NCI-H510A (cell line): ENCODE measurements at places on chromosomes 7 and 10.

DNA sequence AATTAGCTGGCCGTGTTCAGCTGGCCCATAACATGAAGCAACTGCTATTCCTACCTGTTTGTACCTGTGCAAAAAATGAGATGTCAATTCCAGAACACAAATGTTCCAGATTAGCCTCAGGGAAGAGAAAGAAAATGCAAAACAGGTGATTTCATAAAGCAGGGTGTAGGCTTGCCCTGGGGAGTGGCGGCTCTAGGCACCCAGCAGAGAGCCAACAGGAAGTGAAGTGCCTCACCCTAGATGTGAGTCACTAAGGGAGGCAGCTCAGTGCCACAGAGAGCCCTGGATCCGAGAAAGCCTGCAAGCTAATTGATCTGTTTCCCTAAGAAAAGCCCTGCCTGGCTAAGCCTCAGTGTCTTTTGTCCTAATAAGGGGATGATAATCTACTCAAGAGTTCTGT, 240.0 kb downstream of the ARHGAP21 start:
- no peak for DNase-seq

DNA sequence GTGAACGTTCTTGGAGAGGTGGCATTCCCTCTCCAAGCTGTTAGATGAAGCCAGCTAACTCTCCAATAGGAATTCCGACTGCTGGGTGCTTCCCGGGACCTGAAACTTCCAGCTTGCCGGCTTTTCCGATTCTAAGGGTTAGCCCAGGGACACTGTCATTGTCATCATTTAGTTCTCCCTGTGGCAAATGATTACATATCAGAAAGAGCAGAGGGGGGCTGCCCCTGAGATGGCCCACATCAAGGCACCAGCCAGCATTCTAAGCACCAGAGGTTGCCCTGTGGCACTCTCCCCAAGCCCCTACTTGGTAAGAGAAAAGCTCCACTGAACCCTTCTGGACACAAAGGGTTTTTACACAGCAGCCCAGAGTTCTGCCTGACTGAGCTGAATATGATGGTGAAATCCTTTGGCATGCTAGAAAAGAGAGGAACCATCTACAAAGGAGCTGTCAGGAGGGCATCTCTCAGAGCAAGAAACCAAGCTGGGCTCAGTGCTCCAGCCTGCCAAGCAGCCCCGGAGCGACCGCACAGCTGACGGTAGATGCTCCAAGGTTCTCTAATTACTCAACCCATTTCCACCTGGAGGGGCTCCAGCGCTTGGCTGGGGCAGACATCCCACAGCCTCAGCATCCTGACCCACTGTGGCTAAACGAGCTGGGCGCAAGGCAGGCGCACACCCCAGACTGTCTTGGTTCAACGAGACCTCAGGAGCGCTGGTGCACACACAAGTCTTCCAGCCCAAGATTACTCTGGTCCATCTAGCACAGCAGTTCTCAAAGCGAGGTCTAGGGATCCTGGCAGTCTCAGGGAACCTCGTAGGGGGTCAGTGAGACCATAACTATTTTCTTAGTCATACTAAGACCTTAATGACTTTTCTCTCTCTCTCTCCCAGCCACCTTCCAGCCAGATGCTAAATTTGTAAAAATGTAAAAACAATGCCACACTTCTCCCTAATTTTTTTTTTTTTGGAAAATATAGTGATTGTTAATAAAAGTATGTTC, 160.5 kb downstream of the GFRA1 start:
- no peak for DNase-seq

DNA sequence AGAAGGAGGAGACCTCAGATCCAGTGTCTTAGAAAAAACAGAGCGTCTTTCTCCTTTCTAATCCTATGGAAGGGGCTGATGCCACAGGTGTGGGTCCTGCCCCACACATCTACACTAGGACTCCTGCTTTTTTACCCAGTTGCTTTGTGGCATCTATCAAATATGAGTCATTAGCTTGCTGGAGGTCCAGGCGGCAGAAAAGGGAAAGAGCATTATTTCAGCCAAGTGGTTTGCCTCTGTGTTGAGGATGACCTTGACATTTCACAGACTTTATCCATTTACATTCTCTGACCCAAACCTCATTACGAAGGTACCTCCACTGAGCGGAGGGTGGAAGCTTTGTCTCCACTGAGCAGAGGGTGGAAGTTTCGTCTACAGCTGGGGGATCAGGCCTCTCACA, 308.4 kb upstream of the KLF6 start:
- no peak for DNase-seq

GRCh38 chr7:1015196-1016121, 28.9 kb upstream of the GPR146 start:
- DNase-seq, result no peak

GRCh38 chr10:46525824-46526681, 30.4 kb downstream of the GPRIN2 start:
- no peak for DNase-seq

DNA sequence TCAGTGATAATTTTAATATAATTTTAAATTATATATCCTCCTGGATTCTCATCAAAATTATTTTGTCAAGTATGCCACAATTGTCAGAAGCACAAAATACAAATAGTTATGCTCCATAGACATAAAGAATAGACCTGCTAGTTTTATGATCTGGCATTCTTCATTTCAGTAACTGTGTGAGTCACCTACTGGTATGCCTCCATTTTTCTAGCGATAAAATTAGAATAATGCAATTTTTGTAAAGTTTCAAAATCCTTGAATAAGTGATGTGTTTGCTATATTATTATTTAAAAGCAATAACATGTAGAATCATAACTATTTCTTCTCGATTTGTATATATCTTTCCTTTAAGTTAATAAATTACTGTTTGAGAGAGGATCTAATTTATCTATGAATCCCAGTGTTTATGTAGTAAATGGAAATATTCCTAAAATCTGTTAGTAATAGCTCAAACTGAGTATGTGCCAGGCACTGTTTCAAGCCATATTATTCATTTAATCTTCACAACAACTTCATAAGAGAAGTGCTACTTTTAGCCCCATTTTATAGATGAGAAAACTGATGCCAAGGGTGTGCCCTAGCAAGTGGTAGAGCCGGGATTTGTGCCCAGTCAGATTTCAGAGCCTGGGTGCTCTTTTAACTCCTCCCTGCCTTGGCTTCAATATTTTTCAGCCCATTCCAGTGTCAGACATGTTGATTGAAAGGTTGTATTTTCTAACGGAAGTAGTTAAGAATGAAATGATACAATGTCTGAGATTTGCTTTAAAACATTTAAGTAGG, 38.4 kb downstream of the NET1 start:
- no peak for DNase-seq
